ENCODE measurements at places on chromosomes 1 and 21. TPM values are rescaled to one million over a fixed set of nuclear protein-coding genes. Genes with fewer than 3 reads are reported as not detected.

The IL20 gene
- not detected for total RNA-seq

The CD5L gene
- total RNA-seq = not detected

The C2CD2 gene
- total RNA-seq = 7.3 TPM

The SLC45A3 gene
- 0.26 TPM for total RNA-seq

The WDR26 gene
- 44.3 TPM for total RNA-seq

The FYB2 gene
- total RNA-seq = not detected

The SPRR2A gene
- total RNA-seq = not detected

The TRPM2 gene
- 3.5 TPM for total RNA-seq

The LRRC38 gene
- not detected for total RNA-seq

The TIPRL gene
- total RNA-seq = 81.3 TPM

The LCA5L gene
- not detected for total RNA-seq

The SYCP1 gene
- not detected for total RNA-seq

The HAO2 gene
- total RNA-seq = not detected

The ADCY10 gene
- not detected for total RNA-seq

The CELA2B gene
- not detected for total RNA-seq

The TFAP2E gene
- total RNA-seq = 0.19 TPM

The LCK gene
- total RNA-seq = 156 TPM

The TNN gene
- total RNA-seq = not detected

The SPSB1 gene
- 5.0 TPM for total RNA-seq

The CD53 gene
- 239 TPM for total RNA-seq

The RCAN1 gene
- total RNA-seq = 2.3 TPM

The GBP3 gene
- 1.8 TPM for total RNA-seq

The IGSF9 gene
- total RNA-seq = not detected

The VANGL2 gene
- 0.27 TPM for total RNA-seq

The SWT1 gene
- total RNA-seq = 1.7 TPM

The ARV1 gene
- 17.7 TPM for total RNA-seq

The FMN2 gene
- total RNA-seq = not detected

The OR2G6 gene
- total RNA-seq = not detected

The THEM4 gene
- total RNA-seq = 22.0 TPM

The ATP6V1G3 gene
- not detected for total RNA-seq

The DENND2D gene
- total RNA-seq = 213 TPM

The KRTAP19-3 gene
- not detected for total RNA-seq

The SLAMF9 gene
- not detected for total RNA-seq

The PTAFR gene
- total RNA-seq = 0.05 TPM

The AGMAT gene
- total RNA-seq = 15.9 TPM

The LIPI gene
- total RNA-seq = not detected

The LYSMD1 gene
- 4.5 TPM for total RNA-seq

The ST6GALNAC3 gene
- 2.5 TPM for total RNA-seq

The FTCD gene
- total RNA-seq = not detected

The CHRNB2 gene
- not detected for total RNA-seq

The RIIAD1 gene
- not detected for total RNA-seq

The TMEM52 gene
- total RNA-seq = 0.99 TPM

The LCE6A gene
- not detected for total RNA-seq

The HSD11B1 gene
- 6.7 TPM for total RNA-seq

The UBXN11 gene
- total RNA-seq = 26.9 TPM

The PTPRC gene
- total RNA-seq = 714 TPM

The MYOM3 gene
- not detected for total RNA-seq

The FAM163A gene
- not detected for total RNA-seq

Measured in activated naive CD4-positive, alpha-beta T cell treated with anti-CD3 and anti-CD28 coated beads for 36 hours (primary cell).